Psoas muscle (tissue), 8 donors: ENCODE measurements at places on chromosomes 2 and 18. TPM values are rescaled to one million over a fixed set of nuclear protein-coding genes. Genes with fewer than 3 reads are reported as not detected.

Gene SMC6
- 9.3 TPM for total RNA-seq

Gene C2orf74
- 12.6 TPM for total RNA-seq

- no peak overlapping the region for H3K4me3 ChIP-seq
- no peaks in the 10 kb centered on the region for H3K36me3 ChIP-seq
- H3K27ac ChIP-seq, result no peak overlapping the region
- no peaks in the 10 kb centered on the region for H3K4me1 ChIP-seq
- DNase-seq, result no peak
- H3K27me3 ChIP-seq, result no peaks in the 10 kb centered on the region
These were observed 54.9 kb upstream of the CRIM1 start for GRCh38 chr2:36300697-36301096.

Gene CD8B2
- total RNA-seq, result not detected

DNA sequence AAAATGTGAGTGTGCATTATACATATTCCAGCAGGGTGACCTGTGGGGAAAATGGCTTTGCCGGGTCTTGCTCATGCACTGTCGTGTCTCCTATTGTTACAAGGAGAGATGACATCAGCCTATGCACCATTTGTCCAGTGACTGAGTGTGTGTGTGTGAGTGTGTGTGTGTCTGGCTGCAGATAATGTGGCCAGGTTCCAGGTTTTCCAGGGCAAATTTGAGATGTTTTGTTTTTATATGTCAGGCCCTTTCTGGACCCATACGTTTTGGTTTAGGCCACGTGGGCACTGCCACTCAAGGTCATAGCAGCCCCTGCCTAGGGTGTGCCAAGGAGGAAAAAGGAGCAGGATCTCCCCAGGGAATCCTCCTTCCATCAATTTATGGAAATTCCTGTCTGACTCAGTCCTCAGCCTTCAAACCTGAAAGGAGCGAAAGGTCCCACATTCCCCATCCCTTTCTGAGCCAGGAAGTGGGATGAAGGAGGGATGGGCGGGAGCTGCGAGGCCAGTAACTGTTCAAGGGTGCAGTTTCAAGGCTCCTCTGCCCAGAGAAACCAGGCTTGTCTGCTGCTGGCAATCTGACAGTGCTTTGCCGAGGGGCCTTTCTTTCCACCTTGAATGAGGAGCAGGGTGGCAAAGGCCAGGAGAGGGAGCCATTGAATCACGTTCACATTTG lies 93.0 kb upstream of the SMAD2 start:
- H3K27ac ChIP-seq, result no peak overlapping the region
- no peaks in the 10 kb centered on the region for H3K27me3 ChIP-seq
- peaks cover 8% of the 10 kb centered on the region for H3K4me1 ChIP-seq
- no peaks in the 10 kb centered on the region for H3K36me3 ChIP-seq
- no peak for DNase-seq
- H3K4me3 ChIP-seq, result no peak overlapping the region

- H3K27me3 ChIP-seq, result no peaks in the 10 kb centered on the region
- DNase-seq, result no peak
- no peak overlapping the region for H3K4me3 ChIP-seq
- H3K4me1 ChIP-seq, result no peaks in the 10 kb centered on the region
- no peaks in the 10 kb centered on the region for H3K36me3 ChIP-seq
These were observed 55.9 kb downstream of the RELCH start for GRCh38 chr18:62242955-62243354.

- H3K4me1 ChIP-seq, result no peaks in the 10 kb centered on the region
- no peaks in the 10 kb centered on the region for H3K36me3 ChIP-seq
- H3K27me3 ChIP-seq, result peaks cover 18% of the 10 kb centered on the region
- H3K27ac ChIP-seq, result no peak overlapping the region
- no peak for DNase-seq
- H3K4me3 ChIP-seq, result no peak overlapping the region
These were observed 2.8 kb upstream of the RAB31 start for GRCh38 chr18:9705183-9705829.

Gene NEMP2
- 2.0 TPM for total RNA-seq

Gene MC5R
- not detected for total RNA-seq

- H3K27me3 ChIP-seq, result no peaks in the 10 kb centered on the region
- H3K4me3 ChIP-seq, result no peak overlapping the region
- H3K36me3 ChIP-seq, result no peaks in the 10 kb centered on the region
- no peak for DNase-seq
- no peak overlapping the region for H3K27ac ChIP-seq
- no peaks in the 10 kb centered on the region for H3K4me1 ChIP-seq
These were observed 52.3 kb downstream of the HIBCH start for GRCh38 chr2:190267302-190267701.

Gene TACR1
- total RNA-seq, result 0.13 TPM

DNA sequence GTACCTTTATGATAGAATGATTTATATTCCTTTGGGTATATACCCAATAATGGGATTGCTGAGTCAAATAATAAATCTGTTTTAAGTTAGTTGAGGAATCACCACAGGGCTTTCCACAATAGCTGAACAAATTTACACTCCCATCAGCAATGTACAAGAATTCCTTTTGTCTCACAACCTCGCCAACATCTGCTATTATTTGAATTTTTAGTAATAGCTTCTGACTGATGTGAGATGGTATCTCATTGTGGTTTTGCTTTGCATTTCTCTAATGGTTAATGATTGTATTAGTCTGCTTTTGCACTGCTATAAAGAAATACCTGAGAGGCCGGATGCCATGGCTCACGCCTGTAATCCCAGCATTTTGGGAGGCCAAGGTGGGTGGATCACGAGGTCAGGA lies 1387.6 kb upstream of the ACVR2A start:
- H3K36me3 ChIP-seq, result no peaks in the 10 kb centered on the region
- no peaks in the 10 kb centered on the region for H3K27me3 ChIP-seq
- no peak overlapping the region for H3K4me3 ChIP-seq
